ENCODE measurements at places on chromosomes 11 and 22. TPM values are rescaled to one million over a fixed set of nuclear protein-coding genes. Genes with fewer than 3 reads are reported as not detected.

- H3K27me3 ChIP-seq: no peaks in the 10 kb centered on the region
- no peak overlapping the region for H3K27ac ChIP-seq
- H3K4me1 ChIP-seq: no peaks in the 10 kb centered on the region
- no peak overlapping the region for H3K4me3 ChIP-seq
Observed at GRCh38 chr11:67320011-67320410, 16.7 kb downstream of the SSH3 start.

GRCh38 chr22:37186997-37187522 lies 987 bp downstream of the C1QTNF6 start:
- DNase-seq: no peak
- H3K27ac ChIP-seq: peak overlapping the region; percentile 72
- H3K4me1 ChIP-seq: peaks cover 14% of the 10 kb centered on the region
- H3K36me3 ChIP-seq: no peaks in the 10 kb centered on the region
- no peak overlapping the region for H3K4me3 ChIP-seq

GRCh38 chr11:99383648-99384245 lies 363.0 kb downstream of the CNTN5 start:
- H3K36me3 ChIP-seq: no peaks in the 10 kb centered on the region
- no peak for DNase-seq
- H3K27me3 ChIP-seq: no peaks in the 10 kb centered on the region
- H3K27ac ChIP-seq: no peak overlapping the region
- no peaks in the 10 kb centered on the region for H3K4me1 ChIP-seq

- H3K4me1 ChIP-seq: no peaks in the 10 kb centered on the region
- H3K4me3 ChIP-seq: no peak overlapping the region
- no peaks in the 10 kb centered on the region for H3K36me3 ChIP-seq
Observed at GRCh38 chr11:102666331-102666957, 39.1 kb downstream of the MMP27 start.

- no peaks in the 10 kb centered on the region for H3K27me3 ChIP-seq
- no peak for DNase-seq
- no peaks in the 10 kb centered on the region for H3K36me3 ChIP-seq
- H3K27ac ChIP-seq: no peak overlapping the region
- no peak overlapping the region for H3K4me3 ChIP-seq
Observed at GRCh38 chr11:70483077-70483861, 84.9 kb downstream of the CTTN start.

- no peaks in the 10 kb centered on the region for H3K27me3 ChIP-seq
- no peaks in the 10 kb centered on the region for H3K4me1 ChIP-seq
- no peaks in the 10 kb centered on the region for H3K36me3 ChIP-seq
Observed at GRCh38 chr11:79616392-79616851, 175.6 kb upstream of the TENM4 start.

DNA sequence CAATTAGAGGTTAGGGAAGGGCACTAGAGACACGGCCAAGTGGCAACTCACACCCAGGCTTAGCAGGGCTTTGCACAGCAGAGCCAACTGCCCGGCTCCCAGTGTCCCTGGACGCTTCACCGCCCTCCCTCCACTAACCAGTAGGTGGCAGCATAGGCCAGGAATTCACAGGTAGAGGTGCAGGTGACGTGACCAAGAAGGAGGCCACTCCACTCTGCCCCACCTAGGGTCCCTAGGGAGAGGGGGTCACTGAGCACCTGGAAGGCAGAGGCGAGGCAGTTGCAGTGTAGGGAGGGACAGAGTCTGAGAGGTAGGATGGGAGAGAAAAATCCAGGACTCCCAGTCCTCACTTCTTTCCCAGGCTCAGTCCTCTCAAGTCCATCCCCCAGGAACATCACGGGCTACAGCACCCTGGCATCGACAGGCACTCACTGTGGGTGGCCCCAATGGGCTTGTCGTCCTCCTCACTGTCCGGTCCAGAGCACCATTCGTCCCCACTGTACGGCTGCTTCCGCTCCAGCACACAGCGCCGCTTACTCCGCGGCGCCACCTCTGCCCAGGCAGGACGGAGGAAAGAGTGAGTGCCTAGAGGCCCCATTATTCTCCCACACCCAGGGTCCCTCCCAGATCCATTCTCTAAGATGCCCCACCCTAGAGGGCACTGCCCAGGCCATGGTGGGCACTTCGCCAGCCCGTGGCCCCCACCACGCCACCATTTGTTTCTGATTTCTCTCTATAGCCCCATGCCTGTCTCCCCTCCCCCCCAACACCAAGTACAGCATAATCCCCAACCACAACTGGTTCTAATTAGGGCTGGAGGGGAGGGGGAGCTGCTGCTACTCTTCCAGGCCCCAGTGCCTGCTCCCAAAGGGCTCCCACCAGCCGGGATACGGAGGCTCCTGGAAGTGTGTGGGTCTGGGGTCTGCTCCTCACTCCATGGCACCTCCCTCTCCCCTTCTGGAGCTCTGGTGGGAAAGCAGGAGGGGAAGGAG lies 18.4 kb downstream of the BCL9L start:
- H3K4me1 ChIP-seq: peaks cover 35% of the 10 kb centered on the region
- no peak overlapping the region for H3K4me3 ChIP-seq
- H3K27me3 ChIP-seq: no peaks in the 10 kb centered on the region
- peak overlapping the region; percentile 92 for H3K27ac ChIP-seq

Gene TTC28
- total RNA-seq: 29.2 TPM

Gene OR51B5
- total RNA-seq: 2.5 TPM

Gene MFRP
- total RNA-seq: not detected
